Thyroid gland (tissue), 4 donors: ENCODE measurements at places on chromosomes 1 and 21. TPM values are rescaled to one million over a fixed set of nuclear protein-coding genes. Genes with fewer than 3 reads are reported as not detected.
A peak's percentile ranks its signal among the peaks of the same experiment; 100 is the strongest.

The MIXL1 gene
- not detected for total RNA-seq

The ATPAF1 gene
- total RNA-seq = 63.7 TPM

The RHBDL2 gene
- not detected for total RNA-seq

The TAS1R2 gene
- total RNA-seq = not detected

The EVA1C gene
- 40.7 TPM for total RNA-seq

The AADACL4 gene
- not detected for total RNA-seq

The PTGFR gene
- total RNA-seq = 1.9 TPM

DNA sequence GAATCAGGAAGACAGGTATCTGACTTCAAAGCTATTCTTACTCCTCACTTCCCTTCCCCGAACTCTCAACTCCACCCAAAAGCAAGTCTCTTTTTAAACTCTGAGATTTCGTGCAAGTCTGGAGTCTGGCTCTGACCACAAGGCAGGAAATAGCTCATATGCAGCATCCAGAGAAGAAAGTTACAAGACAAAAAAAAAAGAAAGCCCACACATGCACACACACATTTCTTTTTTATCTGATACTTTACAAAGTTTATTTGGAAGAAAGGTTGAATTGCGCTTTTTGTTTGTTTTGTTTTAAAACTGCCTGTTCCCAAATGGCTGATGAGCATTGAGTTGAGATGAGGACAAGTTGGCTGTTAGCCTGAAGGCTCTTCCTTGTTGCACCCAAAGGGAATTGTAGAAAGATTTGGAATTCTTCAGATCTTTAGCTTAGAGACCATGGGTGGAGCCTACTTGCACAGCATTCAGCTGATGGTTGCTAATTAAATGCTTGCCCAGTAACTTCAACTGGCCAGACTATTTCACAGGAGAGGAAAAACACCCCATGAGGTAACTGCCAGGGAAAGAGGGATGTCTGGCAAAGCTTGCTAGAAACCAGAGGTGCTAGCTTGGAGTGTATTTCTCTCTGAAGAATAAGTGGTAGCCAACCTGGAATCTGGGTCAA, 490.3 kb downstream of the TTLL7 start:
- peak; percentile 53 for DNase-seq

- DNase-seq = peak; percentile 96
Observed at GRCh38 chr1:45583264-45583665, 576 bp upstream of the NASP start.

DNA sequence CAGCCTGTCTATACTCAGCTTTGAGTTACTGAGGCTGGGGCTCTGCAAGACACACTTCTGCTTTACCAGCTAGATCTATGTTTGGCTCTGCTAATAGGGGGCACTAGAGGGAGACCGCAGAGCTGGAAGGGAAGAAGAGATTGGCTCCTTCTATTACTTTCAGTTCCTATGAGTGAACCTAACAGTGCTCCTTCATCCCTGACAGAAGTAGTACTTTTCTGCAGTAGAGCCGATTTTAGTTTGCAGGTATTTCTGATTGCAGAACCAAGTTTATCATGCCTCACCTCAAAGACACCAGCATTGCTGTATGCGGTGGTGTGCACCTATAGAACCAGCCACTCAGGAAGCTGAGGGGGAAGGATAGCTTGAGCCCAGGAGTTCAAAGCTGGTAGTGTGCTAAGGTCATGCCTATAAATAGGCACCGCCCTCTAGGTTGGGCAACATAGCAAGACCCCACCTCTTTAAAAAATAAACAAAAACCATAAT, 5.7 kb upstream of the ZDHHC18 start:
- DNase-seq = peak; percentile 36

DNA sequence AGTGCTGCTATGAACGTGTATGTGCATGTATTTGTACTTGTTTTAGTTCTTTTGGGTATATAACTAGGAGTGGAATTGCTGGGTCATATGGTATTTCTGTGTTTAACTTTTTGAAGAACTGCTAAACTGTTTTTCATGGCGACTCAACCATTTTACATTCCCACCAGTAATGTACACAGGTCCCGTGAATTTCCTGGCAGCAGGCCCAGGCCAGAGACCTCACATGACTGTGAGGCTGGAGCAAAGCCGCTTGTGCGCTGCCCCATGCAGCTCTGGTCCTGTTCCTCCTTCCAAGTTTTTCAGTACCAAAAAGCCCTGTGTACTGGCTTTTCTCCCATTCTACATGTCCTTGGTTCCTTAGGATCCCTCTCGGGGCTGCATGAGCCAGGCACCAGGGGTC, 29.6 kb downstream of the ACOT11 start:
- DNase-seq = peak; percentile 96

GRCh38 chr1:155260276-155260675, 1.9 kb downstream of the SCAMP3 start:
- DNase-seq = no peak

DNA sequence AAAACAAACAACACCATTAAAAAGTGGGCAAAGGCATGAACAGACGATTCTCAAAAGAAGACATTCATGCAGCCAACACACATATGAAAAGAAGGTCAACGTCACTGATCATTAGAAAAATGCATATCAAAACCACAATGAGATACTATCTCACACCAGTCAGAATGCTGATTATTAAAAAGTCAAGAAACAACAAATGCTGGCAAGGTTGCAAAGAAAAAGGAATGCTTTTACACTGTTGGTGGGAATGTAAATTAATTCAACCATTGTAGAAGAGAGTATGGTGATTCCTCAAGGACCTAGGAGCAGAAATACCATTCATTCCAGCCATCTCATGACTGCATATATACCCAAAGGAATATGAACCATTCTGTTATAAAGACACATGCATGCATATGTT, 419.6 kb downstream of the NEGR1 start:
- no peak for DNase-seq

DNA sequence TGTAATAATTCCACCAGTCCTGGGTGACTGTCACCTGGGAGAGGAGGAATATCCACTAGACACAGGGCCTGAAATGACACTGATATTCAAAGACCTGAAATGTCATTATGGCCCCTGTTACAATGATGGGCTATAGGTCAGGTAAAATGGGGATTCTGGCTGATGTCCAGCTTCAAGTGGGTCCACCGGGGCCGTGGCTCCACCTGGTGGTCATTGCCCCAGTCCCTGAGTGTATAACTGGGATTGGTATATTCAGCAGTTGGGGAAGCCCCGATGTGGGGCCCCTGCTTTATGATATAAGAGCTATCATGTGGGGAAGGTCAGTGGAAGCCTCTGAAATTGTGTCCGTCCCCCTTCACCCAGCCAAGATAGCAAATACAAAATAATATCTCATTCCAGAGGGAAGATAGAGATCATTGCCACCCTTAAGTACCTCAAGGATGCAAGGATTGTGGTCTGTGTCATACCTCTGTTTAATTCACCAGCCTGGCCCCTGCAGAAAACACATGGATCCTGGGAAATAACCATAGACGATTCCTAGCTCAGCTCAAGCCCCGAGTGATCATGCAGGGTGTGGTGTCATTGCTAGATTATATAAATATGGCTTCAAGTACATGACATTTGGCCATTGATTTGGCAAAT, 19.4 kb downstream of the PLEKHO1 start:
- peak; percentile 60 for DNase-seq

DNA sequence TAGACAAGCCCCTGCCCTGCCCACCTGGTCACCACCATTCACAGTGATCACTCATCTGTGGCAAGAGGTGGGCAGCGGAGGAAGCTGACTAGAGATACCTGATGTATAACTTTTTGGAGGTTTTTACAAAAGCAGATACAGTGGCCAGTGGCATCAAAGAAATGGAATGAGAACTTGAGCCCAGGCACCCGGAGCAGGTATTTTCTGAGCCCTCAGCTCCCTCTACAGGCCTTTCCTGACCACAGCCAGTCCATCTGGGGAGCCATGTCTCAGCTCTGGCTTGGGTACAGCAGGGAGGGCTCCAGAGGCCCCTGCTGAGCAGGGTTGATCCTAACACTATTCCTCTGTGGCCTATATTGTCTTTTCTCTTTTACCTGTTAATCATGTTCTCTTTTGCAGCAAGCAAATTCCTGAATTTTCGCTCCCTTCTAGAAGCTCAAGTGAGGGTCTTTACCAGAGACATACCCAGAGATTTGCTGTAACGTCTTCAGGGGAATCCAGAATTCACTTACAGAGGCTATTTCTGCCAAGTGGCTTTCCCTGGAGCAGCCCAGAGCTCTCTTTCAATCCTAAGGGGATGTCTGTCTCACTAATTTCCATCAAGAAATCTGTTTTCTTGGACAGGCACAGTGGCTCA, 27.3 kb downstream of the GPR157 start:
- no peak for DNase-seq

- DNase-seq = no peak
Observed at GRCh38 chr1:247411621-247412327, 4.2 kb upstream of the NLRP3 start.

DNA sequence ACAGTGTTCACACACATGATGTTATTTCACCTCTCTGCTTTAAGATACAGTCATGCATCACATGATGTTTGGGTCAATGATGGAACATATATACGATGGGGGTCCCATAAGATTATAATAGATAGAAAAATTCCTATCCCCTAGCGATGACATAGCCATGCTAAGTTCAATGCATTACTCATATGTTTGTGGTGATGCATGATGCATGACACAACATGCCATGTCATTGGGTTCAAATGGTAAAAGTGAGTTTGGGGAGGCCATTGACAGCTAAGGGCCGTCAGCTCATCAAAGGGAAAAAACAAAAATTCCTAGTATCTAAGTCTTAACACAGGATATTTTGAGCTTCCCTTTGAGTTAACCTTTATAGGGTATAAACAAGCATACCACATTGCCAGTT, 73.6 kb downstream of the ATP1A1 start:
- no peak for DNase-seq

- DNase-seq = no peak
Observed at GRCh38 chr1:8477166-8477982, 159.5 kb downstream of the SLC45A1 start.

GRCh38 chr1:210366767-210367166, 38.1 kb downstream of the HHAT start:
- no peak for DNase-seq

DNA sequence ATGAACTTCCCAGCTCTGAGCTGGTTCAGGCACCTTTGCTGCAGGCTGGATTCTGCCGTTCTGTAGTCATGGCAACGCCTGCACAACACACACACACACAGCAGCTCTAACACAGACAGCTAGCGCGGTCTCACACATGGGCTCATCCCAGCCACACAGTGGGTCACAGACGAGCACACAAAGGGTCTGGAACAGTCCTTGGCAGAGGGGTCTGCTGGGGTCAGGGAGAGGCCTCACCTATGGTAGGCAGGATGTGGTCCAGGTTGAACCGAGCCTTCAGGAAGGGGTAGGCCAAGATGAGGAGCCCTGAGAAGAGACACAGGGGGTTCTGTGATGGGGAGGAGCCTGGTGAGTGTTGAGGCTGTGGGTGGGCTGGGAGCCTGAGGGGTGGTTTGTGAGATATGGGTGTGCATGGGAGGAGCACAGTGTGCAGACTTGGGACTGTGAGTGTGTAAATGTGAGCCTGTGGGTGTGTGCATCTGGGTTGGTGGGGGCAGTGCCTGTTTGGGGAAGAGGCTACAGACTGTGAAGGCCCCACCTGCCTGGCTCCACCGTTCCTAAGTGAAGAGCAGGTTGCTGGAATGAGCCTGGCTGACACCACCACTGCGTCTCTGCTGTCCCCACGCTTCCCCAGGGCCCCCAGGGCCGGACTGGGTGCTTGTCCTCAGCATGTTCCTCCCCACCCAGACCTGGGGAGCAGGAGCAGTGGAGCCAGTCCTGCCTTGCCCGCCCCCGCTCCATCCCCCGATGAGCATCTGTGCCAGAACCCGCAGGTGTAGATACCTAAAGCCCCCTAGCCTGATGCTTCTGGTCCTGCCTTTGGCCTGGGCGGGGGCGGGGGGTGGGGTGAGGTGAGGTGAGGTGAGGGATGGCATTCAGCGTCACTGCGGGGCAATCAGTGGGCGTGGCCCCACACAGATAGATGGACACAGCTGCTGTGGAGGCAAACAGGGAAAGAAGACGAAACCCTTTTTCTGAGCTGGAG, 1.5 kb downstream of the KNCN start:
- peak; percentile 10 for DNase-seq

GRCh38 chr1:65264197-65264929, 45.0 kb upstream of the DNAJC6 start:
- DNase-seq = peak; percentile 9

DNA sequence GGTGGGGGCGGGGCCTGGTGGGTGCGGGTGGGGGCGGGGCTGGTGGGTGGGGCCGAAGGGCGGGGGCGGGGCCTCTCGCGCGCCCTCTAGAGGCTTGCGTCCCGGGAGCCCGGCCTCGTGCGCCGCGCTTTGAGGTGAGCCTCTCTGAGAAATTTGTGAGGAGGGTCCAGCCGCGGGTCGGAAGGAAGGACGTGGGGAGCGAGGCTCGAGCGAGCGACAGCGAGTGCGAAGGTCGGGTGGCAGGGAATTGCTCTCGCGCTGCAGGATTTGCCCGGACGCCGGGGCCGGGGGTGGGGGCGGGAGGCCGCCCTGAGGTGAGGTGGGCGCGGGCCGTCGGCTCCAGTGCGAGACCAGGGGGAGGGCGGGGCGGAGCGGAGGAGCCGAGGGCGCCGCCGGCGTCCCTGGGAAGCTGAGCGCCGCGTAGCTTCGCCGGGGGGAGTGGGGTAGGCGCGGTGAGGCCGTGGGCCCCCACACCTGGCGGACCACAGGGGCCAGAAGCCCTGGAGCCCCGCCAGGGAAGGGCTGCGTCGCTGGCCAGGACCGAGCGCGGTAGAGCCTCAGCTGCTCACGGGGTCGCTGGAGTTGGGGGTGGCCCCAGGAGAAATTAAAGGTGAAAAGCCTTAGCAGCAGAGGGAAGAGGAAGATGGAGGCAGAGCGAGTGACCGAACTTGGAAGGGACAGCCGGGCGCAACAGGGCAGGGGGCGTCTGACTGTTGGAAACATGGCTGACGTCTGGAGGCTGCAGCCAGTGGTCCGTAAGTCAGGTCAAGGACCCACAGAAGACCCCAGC, 754 bp upstream of the LSS start:
- peak; percentile 41 for DNase-seq

- DNase-seq = no peak
Observed at GRCh38 chr21:30994932-30995331, 43.3 kb downstream of the KRTAP19-8 start.

- no peak for DNase-seq
Observed at GRCh38 chr1:182135946-182136345, 74.4 kb upstream of the ZNF648 start.

- no peak for DNase-seq
Observed at GRCh38 chr1:23616292-23616824, 57.1 kb upstream of the ID3 start.

DNA sequence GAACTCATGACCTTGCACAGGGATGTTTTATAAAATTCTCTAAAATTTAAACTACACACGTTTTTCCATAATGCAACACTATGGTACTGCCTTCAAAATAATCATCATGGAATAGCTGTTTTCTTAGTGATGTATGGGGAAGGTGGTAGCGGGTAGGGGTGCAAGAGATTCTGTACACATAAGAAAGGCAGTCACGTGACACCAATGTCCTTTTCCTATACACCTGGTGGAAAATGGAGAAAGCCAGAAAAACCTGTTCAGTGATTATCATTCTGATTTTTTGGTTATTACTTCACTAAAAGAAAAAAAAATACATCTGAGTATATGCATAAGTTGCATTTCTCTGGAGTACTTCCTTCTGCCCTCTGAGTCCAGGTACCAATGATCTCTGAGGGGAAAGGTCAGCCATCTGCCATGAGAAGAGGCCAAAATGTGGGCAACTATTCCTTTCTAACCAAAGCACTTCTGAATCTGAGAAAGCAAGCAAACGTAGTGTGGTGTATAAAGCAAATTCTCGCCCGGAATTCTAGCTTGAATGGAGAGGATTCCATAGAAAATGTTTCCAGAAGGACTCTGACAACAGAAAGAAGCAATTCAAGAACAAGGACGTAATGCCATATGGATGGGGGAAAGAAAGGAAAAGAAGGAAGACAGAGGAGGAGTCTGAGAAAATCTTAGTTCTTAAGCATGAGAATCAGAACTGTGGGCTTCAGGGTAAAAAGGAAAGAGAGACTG, 137.3 kb downstream of the RERE start:
- DNase-seq = no peak

GRCh38 chr1:228216371-228217320, 8.8 kb downstream of the OBSCN start:
- DNase-seq = no peak
